ENCODE measurements at places on chromosomes 5 and 9. TPM values are rescaled to one million over a fixed set of nuclear protein-coding genes. Genes with fewer than 3 reads are reported as not detected.

- DNase-seq = no peak
These were observed 9.4 kb upstream of the SLC6A7 start for GRCh38 chr5:150180241-150181026.

DNA sequence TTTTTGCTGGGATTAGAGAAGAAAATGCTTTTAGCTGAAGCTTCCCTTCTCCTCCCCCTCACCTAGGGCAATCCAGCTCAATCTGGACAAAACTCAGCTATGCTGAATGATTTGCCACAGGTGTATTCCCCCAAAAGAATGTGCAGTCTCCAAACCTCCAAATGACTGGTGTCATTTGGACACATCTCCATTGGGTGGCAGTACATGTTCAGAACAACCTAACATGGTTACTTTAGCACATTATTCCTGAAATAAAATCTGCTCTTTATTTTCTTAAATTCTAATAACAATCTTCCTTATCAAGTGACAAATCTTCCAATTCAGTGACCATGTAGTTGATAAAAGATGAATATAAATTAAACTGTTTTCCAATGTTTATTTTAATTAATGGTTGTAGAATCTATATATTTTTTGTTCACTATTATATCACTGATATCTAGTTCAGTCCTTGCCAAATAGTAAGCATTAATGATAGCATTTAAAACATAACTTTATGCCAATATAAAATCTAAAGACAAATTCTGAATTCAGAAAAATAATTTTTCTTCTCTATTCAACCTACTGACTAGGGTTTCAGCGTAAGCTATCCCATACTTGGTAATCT is 61.3 kb upstream of the MOCS2 start:
- peak; percentile 43 for DNase-seq

GRCh38 chr9:123437201-123437600 is 81.2 kb downstream of the CRB2 start:
- no peak for DNase-seq

- no peak for DNase-seq
These were observed 3.9 kb downstream of the FNIP1 start for GRCh38 chr5:131792896-131793295.

SLC1A1 gene
- total RNA-seq = 8.3 TPM

TAS2R1 gene
- total RNA-seq = not detected

Measured in endothelial cell of umbilical vein (primary cell).